A549 (cell line): ENCODE measurements at places on chromosomes 4 and X.

GRCh38 chr4:67697860-67698687 lies 2.9 kb downstream of the UBA6 start:
- DNase-seq: no peak

DNA sequence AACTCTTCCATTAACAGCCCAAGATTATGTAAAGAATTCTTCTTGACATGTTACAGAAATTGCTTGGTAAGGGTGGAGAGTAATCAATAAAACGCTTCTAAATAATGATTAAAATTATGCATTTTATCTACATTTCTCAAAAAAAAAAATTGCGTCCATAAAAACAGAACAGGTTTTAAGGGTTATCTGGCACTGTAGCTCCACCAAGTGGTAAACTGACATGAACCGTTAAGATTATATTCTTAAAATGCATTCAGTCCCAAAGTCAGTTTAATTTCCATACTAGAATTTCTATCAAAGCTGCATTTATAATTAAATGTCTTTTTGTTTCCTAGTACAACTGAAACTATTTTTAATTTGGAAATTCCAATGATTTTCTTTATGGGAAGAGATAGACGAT lies 214.0 kb upstream of the UGT8 start:
- peak; percentile 44 for DNase-seq

GRCh38 chrX:31836479-31836878 lies 764.6 kb upstream of the FTHL17 start:
- no peak for DNase-seq

GRCh38 chr4:169119536-169119935 lies 109.5 kb upstream of the CBR4 start:
- DNase-seq: no peak

DNA sequence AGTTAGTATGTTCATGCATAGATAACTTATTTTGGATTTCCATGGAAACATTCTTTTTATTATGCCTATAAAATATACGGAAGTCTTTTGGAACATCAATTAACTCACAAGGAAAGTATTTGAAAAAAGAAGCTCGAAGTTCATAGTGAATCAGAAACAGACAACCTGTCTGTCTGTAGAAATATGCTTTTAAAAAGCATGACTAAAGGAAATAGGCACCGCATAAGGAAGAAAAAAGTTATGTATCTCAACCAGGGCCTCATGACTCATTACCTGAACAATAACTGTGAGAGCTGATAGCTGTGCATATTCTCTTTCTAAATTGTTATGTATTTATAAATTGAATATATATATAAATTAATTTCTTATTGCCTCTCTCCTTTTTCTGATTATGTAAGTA lies 324.1 kb downstream of the TLL1 start:
- no peak for DNase-seq

DNA sequence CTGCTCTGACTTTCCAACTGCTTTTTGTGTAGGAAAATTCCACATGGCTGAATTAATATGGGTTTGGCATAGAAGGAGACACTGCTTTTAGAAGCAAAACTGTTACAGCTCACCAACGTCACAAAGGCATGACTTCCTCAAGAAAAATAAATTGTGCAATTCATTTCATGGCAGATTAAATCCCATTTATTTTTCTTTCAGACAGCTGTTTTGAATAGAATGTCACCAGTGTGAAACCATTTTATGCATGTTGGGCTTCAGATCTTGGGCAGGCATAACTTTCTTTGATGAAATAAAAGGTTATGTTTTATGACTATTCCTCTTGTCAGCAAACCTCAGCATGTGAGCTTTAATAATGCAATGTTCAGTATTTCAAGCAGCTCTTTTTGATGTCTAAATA lies 542.8 kb downstream of the GALNTL6 start:
- DNase-seq: no peak

GRCh38 chr4:175657571-175657970 lies 154.5 kb downstream of the GPM6A start:
- no peak for DNase-seq

GRCh38 chrX:69618803-69619202 lies 2.9 kb downstream of the EDA start:
- DNase-seq: no peak
